DMS53 (cell line): ENCODE measurements at places on chromosomes 3 and 15.

DNA sequence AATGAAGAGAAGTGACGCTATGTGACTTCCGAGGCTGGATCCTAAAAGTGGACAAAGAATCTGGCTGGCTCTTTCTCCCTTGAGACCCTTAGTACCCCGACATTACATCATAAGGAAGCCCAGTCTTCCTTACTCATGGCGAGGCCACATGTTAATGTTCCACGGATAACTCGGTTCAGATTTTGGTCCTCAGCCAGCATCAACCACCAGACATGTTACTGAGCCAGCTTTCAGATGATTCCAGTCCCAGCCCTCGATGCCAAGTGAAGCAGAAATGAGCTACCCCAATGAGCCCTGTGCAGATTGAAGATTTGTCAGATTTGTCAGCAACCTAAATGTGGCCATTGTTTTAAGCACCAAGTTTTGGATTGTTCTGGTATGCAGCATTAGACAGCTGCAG, 46.6 kb downstream of the SLCO2A1 start:
- no peak for DNase-seq

DNA sequence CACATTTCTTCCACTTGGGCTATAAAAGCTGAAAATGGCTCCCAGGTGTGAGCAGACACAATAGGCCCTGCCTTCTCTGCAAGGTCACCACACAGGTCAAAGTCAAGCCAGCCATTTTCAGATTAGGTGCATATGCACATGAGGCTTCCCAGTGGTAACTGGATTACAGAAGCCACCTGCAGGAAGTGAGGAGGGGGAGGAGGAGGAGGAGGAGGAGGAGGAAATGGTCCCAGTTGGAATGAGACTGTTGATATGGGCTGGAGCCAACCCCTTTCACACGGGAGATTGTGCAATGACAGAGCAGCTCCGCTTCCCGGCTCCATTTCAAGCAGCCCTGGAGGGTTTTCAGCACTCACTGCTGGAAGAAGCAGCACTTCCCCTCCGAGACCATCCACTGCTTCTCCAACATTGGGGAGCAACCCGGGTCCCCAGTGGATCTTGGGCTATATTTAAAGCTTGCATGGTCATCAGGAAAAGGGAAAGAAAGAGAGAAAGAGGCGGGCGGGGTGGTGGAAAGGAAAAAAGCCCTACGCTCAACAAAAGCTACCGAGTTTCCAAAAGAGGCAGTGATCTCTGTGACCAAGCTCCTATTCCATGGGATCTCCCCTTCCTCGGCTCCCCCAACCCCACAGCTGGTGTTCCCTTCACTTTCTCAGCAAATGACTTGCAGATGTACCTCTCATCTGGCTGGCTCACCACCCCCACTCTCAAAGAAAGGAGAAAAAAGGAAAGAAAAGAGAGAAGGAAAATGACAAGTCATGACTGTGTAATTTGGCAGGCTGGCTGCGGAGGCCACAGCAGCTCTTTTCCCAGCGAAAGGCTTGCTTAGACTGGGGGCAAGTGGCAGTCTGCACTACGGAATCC, 58.3 kb downstream of the LRIG1 start:
- peak; percentile 69 for DNase-seq

DNA sequence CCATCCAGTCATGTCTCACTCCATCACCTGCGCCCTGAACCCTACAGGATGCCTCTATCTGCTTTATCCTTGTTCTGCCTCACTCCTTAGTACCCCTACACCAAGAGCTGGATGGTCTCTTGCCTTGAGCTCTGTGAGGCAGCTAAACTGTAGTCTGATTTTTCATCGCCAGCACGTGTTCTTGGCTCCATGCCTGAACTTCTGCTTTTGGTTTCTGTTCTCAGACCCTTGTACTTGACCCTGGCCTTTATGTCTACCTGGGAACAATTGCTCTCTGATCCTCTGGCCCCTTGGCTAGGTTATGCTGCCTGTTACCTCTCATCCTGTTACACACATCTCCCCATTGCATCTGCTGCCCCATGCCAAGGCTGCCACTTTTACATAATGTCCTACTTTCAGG, 318.0 kb upstream of the LMCD1 start:
- DNase-seq: no peak

DNA sequence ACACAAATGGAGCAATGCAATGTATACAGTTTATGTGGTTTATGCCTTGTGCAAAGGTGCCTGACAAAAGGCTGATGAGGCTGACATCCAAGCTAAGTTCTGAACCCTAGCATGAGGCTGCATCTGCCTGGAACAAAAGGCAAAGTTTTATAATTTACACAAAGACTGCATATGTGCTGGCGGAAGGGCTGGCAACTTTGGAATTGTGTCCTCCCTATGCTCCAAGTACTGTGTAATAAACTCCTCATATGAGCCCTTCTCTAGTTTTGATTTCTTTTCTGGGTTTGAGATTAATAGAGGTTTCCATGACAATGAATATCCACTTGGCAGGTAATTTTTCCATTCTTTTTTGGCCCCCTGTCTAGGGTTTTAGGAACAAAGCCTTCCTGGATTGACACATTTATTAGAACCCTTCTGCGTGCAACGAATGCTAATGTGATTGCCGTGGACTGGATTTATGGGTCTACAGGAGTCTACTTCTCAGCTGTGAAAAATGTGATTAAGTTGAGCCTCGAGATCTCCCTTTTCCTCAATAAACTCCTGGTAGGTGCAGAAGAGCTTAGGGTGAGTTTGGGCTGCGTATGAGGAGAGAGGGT, 10.8 kb downstream of the PLA1A start:
- no peak for DNase-seq

DNA sequence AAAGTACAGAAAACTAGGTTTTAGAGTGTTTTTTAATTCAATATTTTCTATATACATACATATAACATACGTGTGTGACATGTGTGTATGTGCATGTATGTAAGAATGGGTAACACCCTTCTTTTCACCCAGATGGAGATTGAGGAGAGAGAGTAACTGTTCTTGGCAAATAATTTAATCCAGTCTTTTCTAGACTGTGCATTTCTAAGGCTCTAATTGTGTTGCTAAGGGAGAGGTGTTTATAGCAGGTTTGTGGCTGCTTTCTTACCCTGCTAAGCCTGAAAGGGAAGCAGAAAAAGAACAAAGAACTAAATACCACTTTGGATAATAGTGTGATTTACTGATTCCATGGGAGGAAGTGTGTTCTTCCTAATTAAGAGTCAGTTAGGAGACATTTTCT, 46.0 kb upstream of the ALDH1L1 start:
- no peak for DNase-seq

DNA sequence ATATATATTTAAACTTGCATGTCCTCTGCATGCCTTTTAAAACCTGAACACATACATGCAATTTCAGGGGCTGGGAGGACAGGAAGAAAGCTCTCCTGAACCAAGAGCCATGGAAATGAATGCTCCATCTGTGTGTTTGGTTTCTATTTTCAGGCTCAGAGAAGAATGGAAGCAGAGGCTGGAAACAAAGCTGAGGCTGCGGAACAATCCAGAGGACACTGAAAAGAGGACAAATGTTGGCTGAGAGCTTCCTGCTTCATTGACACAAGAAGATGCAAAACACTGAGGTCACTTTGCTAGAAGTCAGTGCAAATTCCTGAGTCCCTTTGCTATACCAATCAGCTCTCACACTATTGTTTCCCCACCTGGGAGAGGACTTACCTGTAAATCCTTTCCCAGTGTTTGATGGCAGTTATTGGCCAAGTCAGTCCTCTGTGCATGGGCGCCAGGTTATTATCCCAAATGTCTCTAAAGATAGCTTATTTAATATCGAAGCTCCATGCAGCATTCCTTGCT, 12.7 kb downstream of the FAM240A start:
- peak; percentile 6 for DNase-seq

- DNase-seq: peak; percentile 3
These were observed 18.3 kb downstream of the TRH start for GRCh38 chr3:129992781-129993180.

GRCh38 chr3:76122007-76122406, 336.7 kb upstream of the ZNF717 start:
- DNase-seq: peak; percentile 52

DNA sequence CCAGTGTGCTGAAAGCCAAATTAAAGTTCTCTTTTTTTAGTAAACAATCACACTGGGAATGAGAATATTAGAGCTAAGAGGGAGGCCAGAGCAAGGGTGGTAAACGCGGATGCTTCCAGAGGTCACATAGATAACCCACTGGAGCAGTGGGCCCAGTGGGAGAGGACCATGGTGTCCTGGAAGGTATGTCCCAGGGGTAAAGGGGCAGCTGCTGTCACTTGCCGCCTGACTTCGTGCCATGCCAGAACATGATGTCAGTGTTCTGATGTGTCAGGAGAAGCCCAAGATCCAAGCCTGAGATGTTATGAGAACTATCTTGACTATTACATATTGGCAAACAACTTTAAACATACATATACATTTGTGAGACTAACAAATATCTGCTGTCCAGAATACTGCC, 211.9 kb upstream of the IL12A start:
- no peak for DNase-seq

DNA sequence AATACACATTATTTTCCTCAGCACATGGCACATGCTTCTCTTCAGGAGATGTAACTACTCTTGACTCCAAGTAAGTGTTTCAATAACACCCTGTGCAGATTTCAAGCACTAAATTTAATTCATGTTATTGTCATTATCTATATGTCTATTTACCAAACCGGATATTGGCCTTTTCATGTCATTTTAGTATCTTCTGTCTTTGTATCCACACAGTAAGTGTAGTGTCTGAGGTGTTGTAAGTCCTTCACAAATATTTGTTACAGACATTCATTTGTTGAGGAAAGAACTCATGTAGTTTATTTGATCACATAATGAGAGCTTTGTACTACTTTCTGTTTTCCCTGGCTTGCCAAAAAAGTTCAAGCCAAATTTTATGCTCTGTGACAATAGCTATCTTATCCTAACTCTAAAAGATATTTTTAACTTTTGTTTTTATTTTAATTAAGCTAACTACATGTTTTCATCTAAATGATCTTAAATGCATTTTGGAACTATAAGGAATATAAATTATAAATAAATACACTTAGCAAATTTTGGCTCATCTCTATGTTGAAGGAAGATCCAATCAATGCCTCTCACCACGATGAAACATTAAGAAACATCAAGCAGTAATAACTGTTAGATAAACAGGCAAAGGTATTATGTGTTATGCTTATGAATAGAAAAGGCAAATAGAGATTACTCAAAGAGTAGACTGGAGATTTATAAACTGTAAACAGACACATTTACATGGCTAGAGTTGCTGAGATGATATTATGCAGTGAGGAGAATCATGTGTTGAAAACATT, 48.3 kb downstream of the SPTSSB start:
- DNase-seq: peak; percentile 45
